ENCODE measurements at places on chromosomes 2 and 18.

- no peak for DNase-seq
These were observed 309.7 kb downstream of the IRS1 start for GRCh38 chr2:226489775-226490541.

- no peak for DNase-seq
These were observed 71.5 kb downstream of the KCNS3 start for GRCh38 chr2:17950006-17950405.

DNA sequence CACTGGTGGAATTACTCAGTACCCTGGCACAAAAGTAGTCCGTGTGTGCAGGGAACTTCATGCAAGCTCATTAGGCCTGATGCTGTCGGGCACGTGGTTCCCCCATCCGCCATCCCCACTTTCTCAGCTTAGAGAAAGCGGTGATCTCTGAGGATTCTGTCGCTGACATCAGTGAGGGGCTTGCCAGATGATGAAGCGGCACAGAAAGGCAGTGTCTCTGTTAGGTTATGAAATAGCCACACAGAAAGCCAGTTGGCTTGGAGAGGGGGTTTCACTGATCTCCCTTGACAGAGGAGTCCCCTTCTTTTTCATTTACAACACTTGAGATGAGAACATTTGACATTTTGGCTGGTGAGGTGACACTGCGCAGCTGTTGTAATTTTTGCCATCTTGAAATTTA, 179.7 kb downstream of the FAM210A start:
- DNase-seq: no peak

- DNase-seq: no peak
These were observed 205 bp downstream of the TET3 start for GRCh38 chr2:73984922-73985307.

GRCh38 chr2:105747991-105748390, 3.3 kb downstream of the NCK2 start:
- DNase-seq: no peak

DNA sequence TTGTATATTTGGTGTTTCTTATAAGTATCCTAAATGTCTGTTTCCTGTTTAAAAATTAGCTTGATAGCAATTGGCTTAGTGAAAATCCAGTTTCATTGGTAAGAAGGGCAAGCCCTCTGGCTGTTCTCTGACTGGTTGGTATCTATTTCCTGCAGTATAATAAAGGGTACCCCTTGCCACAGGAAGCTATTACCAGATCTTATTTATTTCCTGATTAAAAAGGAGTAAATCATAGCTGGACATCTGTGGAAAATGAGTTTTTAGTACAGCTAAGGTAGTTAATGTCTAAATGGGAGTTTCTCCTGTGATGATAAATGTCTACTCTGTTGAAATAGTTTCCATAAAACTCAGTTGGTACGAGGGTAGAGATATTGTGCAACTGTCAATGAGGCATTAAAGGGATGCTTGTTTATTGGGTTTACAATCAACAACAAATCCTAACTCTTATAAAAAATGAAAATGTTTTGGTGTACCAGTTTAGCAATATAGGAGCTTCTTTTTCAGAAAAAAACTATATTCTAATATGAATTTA, 58.7 kb downstream of the FASTKD2 start:
- no peak for DNase-seq

- peak; percentile 57 for DNase-seq
These were observed 4.6 kb downstream of the MBP start for GRCh38 chr18:77127769-77128671.

DNA sequence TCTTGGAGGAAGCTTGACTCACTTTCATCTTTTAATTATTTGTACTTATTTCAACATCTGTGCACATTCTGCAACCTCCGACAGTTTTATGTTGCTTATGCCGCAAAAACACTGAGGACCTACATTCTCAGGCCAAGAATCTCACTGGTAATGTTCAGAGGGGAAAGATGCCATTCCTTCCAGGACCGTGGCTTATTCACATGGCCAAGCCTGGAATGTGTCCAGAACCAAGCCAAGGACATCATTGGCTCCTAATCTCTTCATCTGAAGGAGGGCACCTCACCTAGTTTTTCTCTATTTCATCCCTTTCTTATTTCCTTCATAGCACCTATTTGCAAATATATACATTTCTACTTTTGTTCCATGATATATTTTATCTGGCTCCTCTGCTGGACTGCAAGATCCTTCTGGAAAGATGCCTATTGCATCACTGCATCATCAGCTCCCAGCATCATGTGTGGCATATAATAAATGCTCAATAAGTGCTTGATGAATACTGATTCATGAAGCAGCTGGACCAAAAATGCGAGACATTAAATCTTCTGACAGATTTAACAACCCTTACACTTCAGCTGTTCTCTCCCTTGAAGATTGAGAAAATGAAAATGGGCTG, 377.1 kb downstream of the TNS1 start:
- DNase-seq: no peak

GRCh38 chr2:201350879-201351278, 6.3 kb downstream of the FLACC1 start:
- DNase-seq: no peak

DNA sequence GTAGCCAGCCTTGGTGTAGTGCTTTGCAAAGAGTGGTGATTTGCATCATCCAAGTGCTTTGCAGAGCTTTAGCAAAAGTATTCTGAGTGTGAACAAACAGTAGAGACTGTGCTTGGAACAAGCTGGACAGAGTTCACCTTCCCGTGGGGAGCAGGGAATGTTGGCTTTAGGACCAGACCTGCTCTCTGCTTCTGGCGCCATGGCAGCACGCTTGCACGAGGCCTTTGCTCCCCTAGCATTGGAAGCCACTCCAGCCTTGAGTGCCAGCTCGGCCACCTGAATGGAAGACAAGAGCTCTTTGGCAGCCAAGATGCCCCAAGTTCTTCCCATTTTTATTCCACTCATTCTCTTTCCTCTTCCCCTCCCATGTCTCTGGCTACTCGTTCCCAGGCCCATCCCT, 250.8 kb upstream of the OSR1 start:
- no peak for DNase-seq

GRCh38 chr2:159736048-159736447, 23.7 kb downstream of the MARCHF7 start:
- DNase-seq: no peak

DNA sequence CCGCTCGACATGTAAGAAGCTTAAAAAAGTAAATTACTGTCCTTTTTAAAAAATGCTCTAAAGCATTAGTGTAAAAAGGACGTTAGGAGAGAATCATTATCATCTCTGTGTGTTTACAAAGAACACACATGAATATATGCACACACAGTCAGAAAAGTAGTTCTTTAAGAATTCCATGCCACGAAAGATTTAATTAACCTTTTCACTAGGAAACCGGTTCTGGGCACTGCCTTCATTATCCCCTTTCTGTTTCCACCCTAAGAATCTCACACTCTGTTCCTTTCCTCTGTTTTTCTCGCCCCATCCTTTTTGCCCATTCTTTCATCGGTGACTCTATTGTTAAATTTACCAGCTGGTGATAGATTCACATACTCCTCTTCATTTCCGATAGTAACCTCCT, 338.6 kb downstream of the DCC start:
- DNase-seq: no peak

GRCh38 chr2:59425247-59425646, 1128.2 kb downstream of the BCL11A start:
- no peak for DNase-seq

- DNase-seq: no peak
These were observed 150.7 kb downstream of the MAP2 start for GRCh38 chr2:209574515-209574914.

- no peak for DNase-seq
These were observed 128.8 kb downstream of the ZNF521 start for GRCh38 chr18:25223211-25223610.

GRCh38 chr2:96097951-96098823, 18.2 kb downstream of the ADRA2B start:
- DNase-seq: no peak

- peak; percentile 30 for DNase-seq
These were observed 6.2 kb upstream of the GPR155 start for GRCh38 chr2:174492963-174493431.

- no peak for DNase-seq
These were observed 185.1 kb upstream of the LHCGR start for GRCh38 chr2:48940606-48941005.

DNA sequence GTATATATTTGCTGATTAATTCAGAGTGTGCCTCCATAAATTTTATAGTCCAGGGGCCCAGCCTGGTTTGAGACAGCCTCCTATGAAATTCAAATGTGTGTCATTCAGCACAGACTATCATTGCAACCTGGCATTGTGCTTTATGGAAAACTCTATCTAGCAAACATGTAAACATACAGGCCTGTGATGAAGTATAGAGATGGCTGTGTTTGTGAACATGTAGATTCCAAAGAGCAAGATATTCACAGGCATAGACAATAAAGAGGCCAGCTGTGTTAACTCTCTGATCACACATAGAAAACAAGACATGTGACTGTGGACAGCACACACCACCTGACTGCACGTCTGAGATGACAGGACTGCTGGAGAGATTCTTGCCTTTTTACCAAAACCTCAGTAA, 297.9 kb downstream of the EN1 start:
- no peak for DNase-seq

DNA sequence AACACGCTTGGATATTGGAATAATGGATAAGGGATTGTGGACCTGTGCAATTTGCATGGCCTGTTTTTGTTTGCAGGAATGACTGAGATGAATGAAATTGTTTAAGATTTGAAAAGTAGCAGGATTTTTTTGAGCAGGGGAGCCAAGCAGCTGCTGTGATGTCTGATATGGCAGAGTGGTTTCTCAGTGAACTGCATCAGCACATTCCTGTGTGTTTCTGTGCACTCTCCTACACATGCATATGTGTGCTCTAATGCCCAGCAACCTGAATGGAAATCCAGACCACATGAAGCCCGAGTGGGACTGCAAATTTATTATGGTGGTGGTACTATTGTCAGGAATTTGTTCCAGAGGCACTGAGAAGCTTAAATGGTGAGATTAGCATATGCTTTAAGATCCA, 161.7 kb downstream of the PARD3B start:
- DNase-seq: no peak

DNA sequence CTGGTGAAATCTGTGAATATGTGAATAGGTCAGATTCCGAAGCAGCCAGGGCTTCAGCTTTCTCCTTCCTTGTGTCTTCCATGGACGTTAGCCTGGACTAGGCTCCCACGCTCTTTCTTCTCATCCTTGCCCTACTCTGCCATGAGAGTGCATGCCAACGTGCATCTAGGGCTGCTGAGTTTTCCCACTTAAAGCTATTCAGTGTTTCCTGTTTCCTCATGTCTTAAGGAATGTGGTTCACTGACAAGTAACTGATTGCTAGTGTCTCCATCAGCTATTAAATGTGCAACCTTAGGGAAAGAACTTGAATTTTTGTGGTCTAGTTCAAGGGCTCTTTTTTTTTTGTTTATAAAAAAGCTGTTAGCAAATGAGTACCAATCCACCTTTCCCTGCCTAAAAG, 642.3 kb upstream of the LINC00305 start:
- no peak for DNase-seq

DNA sequence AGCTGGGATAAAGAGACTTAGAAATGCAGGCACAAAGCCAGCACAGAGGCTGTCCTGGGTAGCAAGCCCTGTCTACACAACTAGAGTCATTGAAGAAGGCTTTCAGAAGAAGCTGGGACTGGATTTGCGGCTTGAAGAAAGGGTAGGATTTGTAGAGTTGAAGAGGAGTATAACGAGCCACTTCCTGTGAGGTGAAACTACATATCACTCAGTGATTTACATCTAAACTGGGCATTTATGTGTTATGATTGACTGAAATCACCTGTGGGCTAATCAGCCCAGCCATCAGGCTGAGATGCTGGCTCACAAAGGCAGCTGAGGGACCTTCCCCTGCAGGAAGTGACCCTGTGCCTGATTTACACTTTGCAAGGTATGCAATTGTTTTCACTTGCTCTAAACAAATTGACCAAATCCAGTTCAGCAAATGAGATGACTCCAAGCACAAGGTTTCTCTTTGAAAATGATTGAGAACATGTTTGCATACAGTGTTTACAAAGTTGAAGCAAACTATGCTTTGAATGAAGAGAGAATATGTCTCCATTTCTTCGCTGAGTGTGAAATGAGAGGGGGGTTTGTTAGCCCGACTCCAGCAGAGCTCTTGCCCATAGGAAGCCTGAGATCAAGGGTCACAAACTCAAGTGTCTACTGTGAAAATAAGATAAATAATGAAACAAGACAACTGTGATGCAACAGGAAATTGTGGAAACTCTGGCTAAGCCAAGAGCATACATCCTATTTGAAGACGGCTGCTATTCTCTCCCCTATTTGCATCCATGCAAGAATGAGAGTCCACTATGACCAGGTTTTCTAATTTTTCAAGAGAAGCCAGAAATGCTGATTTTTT, 69.3 kb upstream of the HK2 start:
- no peak for DNase-seq

DNA sequence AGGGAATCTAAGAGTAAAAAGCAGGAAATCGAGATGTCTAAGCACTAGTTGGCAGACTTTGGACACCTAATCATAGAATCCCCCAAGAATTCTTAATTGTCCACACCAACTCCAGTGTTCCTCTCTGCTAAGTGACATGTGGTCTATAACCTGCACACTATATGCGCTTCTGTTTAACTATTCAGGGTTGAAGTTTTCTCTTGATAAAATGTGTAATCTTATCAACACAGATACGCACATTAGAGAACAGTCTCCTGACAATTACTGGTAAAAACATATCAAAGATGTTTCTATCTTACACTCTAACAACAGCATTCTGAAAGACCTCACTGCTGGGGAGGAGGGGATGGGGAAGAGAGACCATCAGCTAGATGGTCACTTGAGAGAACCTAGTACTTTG, 3.9 kb downstream of the ABCB11 start:
- no peak for DNase-seq

DNA sequence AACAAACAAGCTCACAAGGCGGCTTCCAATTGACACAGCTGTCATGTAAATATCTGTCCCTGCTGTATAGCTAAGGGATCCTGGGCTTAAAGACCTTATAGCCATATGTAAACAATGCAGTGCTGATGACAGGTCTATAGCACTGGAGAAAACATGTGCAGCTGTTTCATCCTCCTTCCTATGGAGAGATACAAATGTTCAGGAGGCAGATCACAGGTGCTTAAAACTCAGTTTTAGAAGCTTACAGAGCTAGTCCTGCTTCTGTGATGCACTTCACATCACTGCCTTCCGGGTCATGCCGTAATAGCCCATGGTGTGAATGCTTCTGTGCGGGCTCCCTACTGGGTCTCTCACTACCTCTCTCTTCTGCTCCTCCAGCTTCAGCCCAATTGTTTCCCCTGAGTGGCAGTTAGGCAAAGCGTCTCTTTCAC, 262.4 kb upstream of the CHST9 start:
- DNase-seq: no peak

DNA sequence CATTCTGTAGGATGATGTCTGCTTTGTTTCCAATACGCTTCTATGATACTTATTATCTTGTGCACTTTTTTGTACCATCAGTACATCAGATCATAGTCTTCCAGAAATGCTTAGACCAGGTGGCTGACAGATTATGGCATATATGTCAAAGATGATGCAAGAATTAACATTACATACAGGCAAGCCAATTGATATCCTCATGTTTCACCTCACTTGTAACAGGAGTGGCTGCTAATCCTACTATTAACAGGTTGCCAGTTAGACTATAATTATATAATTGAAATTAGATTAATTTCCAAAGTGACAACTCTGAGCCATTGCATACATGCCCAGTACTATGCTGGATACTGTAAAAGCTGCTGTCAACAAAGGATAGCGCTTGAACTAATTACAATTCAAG, 77.2 kb downstream of the TLK1 start:
- DNase-seq: no peak
